ENCODE measurements at places on chromosomes 3 and 15.

GRCh38 chr15:67135494-67135893 lies 70.1 kb downstream of the SMAD3 start:
- no peak for DNase-seq

DNA sequence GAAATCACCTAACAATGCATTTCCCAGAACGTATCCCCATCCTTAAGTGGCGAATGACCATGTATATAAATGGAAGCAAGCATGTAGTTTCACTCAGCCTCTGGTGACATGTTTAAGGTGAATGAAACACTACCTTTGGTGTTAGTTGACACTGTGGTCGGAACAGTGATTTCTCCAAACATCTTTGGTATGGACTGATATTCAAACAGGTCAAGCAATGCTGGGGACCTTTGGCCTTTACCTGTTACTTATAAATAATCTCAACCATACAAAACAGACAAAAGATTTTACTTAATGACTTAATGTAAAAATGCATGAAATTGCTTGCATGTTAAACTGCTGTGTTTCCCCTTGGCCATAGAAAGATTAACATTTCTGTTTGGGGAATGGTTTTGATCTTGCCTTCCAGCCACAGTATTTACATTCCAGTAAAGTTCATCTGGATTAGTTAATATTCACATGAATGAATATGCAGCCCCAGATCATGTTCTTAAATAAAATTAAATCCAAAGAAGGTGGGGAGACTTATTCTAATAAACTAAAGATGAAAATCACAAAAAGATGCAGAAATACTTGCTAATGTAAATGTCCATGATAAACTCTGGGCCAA lies 74.4 kb upstream of the HES1 start:
- DNase-seq: no peak

- DNase-seq: no peak
These were observed 8.6 kb upstream of the ADAM10 start for GRCh38 chr15:58758141-58758540.

DNA sequence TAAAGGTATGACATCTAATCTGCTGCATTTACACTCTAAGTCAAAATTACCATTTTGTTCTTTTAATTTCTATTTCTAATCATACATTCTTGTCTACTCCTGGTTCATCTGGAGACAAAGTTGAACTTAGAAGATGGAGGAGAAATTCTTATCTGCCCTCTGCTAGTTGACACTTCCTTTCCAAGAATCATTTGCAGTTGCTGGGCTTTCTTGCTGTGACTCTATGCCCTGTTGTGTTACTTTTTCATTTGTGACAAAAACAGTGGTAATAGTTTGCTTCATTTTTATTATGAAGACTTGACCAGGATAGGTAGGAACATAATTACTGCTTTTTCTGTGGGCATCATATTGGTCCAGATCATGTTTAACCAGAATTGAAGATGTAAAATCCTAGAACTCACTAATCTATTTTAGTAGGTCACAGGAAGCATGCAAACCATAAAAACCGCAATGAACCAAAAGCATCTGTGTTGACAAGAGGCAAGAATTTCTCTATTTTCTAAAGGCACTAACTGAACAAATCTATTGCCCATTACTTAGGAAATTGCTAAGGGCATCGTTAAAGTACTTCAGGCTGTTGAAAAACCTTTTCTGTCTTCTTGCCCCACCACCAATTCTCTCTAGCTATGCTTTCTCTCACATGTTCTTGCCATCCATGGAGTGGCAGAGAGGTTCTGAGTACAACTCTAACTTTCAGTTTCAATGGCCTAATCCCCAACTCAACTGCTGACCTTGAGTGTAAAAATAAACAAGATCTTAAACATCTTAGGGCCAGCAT lies 4.2 kb upstream of the CCR2 start:
- DNase-seq: no peak

DNA sequence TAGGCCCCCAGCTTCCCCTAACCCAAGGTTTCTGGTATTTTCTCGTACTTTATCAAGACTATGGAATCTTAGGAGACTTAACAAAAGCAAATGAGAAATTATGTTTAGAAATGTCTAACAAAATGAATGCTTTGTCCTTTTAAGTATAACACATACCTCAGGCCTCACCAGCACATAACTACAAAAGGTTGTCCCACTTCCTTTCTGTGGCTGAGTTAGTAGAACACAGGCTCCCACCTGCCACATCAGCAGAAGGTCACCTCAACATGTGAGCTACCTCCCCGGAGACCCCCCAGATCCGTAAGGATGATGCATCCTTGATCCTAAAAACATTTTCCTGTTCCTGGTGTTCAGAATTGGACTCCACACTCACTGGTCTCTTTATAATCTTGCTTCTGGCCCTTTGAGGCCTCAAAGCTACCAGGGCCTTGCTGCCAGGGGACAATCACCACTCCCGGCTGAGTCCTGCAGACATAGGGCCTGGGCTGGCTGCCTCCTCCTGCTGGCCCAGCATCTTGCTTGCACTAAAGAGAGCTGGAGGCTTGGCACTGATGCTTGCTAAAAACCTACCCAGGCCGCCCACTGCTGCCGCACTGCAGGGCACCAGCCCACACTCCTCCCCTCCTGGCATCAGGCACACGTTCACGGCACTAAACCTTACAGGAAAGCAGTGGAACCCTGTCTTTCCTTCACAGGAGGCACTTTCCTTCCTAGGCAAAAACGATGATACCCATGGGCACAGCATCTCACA lies 2.9 kb downstream of the CCRL2 start:
- DNase-seq: no peak

- DNase-seq: no peak
These were observed 149.9 kb upstream of the RASGRP1 start for GRCh38 chr15:38714309-38715072.

GRCh38 chr15:64274341-64274950 lies 81.5 kb downstream of the CSNK1G1 start:
- no peak for DNase-seq

Data from activated naive CD4-positive, alpha-beta T cell (primary cell).